ENCODE measurements at places on chromosomes 1 and 21.

DNA sequence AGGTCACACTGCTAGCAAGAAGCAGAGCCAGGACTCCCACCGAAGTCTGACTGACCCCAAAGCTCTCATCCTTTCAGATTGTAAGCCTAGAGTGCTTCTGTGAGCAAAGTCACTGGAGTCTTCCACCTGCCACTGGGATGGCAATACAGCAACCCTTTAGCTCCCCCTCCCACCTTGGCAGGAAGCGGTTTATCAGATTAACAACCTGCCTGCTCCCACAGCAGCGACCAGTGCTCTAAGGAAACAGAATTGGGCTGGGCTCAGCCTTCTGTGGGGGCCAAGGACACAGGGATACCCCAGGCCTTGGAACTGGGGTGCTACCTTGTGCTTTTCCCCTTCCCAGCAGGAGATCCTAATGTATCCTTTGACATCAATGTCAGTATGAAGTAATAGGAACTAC is 76.0 kb downstream of the GFI1 start:
- DNase-seq, result no peak

GRCh38 chr1:24992761-24993211 is 62.7 kb upstream of the RUNX3 start:
- DNase-seq, result no peak

- peak; percentile 26 for DNase-seq
Measured at GRCh38 chr1:150970808-150971582, 3.6 kb downstream of the CERS2 start.

DNA sequence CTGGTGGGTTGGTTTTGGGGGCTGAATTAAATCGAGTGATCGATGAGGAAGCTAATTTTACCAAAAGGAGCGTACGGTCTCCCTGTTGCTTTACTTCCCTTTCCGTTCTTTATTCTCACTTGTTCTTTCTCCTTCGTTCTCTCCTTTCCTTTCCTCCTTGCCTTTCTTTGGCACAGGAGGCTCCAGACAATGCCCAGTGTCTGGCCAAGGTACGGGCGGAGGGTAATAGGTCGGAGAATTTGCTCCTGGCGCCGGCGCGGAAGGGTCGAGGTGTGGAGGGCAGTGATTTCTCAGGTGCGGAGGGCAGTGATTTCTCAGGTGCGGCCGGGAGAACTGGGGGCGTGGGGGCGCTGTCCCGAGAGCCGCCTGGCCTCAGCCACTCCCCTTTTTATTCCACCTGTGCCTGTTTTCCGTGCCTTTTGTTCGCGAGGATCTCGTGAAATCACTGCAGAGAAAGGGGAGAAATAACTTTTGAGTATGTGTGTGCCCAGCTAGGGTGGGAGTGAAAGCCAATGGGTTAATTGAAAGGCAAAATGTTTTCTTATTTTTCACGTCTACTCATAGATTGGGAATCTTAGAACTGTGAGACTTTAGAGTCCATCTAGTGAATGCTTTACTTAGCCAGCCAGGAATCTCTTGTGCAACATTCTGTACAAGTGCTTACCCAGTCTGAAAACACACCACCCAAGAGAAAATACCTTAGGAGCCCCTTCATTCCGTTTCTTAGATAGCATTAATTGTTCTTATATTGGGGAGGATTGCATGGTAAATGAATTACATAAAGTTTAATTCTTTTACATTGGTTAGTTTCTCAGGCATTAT is 1.3 kb downstream of the FNBP1L start:
- peak; percentile 18 for DNase-seq

GRCh38 chr1:10607228-10607627 is 132.5 kb downstream of the PEX14 start:
- DNase-seq, result no peak

DNA sequence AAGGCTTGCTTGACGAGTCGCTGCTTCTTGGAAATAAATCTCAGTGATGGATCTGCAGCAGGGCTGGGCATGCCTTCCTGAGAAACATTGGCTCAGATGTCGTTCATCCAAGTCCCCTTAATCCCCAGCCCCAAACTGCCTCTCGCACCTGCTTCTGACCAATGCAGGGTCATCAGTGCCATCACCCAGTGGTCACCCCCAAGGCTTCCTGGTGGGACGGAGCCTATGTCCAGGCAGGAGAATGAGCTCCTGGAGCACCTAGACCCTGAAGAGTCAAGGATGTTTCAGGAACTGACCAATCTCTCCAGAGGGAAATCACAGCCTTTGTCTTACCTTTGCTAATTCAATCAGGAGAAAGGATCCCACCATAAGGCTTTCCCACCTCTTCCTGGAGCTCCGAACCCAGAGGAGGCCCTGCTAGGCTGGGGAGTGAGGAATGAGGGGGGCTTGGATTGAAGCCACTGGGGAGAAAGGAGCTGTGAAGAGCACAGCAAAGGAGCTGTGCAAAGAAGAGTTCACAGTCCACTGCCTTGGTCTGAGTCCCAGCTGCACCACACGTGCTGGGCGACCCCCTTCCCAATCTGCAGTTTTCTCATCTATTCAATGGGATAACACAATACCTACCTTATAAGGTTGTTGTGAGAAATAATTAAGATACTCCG is 416.1 kb downstream of the NPHP4 start:
- no peak for DNase-seq

DNA sequence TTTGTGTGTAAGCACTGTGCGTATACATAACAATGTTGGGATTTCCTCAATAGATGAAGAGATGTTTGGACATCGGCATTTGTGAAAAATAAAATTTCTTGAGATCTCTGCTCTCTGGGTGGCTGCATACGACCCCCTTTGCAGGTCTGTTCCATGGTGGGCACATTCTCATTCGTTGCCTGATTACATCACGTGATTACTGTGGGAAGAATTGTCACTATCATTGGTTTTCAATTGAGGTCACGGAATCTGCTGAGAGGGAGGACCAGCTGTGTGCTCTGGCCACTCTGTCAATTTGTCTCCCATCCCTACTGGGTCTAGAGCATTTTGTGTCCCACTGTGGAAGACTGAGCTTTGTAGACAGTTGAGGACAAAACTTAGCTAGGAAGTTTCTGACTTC is 81.8 kb downstream of the DISC1 start:
- DNase-seq, result no peak

DNA sequence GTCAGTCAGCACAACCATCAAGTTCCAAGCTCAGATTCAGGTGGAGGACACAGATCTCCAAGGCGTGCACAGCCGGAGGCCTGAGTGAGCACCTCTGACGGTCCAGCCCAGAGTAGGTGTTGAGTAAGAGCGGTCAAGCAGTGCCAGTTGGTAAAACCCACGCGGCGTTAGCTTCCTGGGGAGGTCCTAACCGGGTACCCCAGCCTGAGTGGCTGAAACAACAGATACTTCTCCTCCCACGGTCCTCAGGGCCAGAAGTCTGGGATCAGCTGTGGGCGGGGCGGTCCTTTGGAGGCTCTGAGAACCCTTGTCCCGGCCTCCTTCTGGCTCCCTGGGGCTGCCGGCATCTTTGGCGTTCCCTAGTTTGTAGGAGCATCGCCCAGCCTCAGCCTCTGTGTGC is 94.4 kb downstream of the PRDM16 start:
- no peak for DNase-seq

- no peak for DNase-seq
Measured at GRCh38 chr1:29856340-29857114, 620.2 kb downstream of the PTPRU start.

- DNase-seq, result no peak
Measured at GRCh38 chr1:232138044-232138443, 491.9 kb downstream of the SIPA1L2 start.

- no peak for DNase-seq
Measured at GRCh38 chr1:44568128-44568900, 106.0 kb downstream of the TMEM53 start.

GRCh38 chr1:203558064-203558760 is 64.3 kb downstream of the OPTC start:
- peak; percentile 11 for DNase-seq

GRCh38 chr1:199736646-199737045 is 290.9 kb upstream of the NR5A2 start:
- no peak for DNase-seq

GRCh38 chr1:213884942-213885341 is 102.8 kb upstream of the PROX1 start:
- DNase-seq, result no peak

- DNase-seq, result no peak
Measured at GRCh38 chr1:31814631-31815306, 1.1 kb downstream of the SPOCD1 start.

- DNase-seq, result peak; percentile 70
Measured at GRCh38 chr1:173914366-173914871, 2.7 kb downstream of the SERPINC1 start.

DNA sequence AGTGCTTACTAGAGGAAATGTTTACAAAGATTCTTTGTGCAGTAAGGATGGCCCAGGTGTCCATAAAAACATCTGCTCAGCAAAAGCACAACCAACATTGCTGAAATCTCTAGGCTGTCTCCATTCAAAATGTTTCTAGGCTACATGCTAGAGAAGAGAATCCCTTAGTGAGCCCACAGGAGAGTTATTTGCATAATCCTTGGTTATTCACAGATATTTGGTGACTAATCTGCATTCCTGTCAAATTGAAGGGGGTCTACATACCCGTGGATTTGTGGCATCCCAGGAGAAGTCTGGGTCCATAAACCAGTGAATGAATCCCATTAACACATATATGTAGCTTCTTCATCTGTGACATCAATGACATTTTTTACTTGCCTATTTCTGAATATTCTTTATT is 261.3 kb upstream of the ESRRG start:
- no peak for DNase-seq

- DNase-seq, result no peak
Measured at GRCh38 chr1:98498651-98499050, 162.9 kb upstream of the SNX7 start.

GRCh38 chr1:109874445-109874844 is 36.2 kb upstream of the CSF1 start:
- DNase-seq, result no peak

- no peak for DNase-seq
Measured at GRCh38 chr1:68232289-68233148, at the start of gene WLS. WLS (minus strand) TSS chr1:68232523; CDS start chr1:68232299, 224 bp downstream.

DNA sequence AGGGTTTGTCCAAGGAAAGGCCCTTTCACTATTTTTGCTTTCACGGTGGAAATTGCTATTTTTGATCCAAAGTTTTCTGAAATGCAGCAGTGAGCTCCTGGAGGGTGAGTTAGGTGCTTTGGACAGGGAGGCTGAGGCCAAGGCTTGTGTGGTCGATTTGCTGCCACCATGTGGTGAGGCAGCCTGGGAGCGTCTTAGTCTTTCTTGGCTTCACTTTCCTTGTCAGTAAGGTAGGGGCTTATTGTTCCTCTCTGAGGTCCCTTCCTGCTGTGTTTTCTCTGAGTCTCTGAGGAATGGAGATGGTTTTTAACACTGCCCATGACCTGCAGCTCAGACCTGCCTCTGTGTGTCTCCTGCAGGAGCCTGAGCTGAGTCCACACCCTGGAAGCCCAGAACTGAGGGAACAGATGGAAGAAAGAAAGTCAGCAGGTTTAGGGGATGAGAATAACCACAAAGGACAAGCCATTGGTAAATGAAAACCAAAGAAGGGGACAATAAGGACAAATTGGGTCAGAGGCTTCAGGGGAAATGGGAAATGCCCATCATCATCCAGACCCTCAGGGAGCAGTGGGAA is 20.1 kb upstream of the S100A10 start:
- peak; percentile 52 for DNase-seq

GRCh38 chr1:54547601-54548388 is at the start of gene ACOT11:
ACOT11 (plus strand) TSS chr1:54548228; CDS start chr1:54548310, 82 bp downstream.
- DNase-seq, result peak; percentile 64

GRCh38 chr1:159940006-159940620 is 5.3 kb downstream of the IGSF9 start:
- no peak for DNase-seq

DNA sequence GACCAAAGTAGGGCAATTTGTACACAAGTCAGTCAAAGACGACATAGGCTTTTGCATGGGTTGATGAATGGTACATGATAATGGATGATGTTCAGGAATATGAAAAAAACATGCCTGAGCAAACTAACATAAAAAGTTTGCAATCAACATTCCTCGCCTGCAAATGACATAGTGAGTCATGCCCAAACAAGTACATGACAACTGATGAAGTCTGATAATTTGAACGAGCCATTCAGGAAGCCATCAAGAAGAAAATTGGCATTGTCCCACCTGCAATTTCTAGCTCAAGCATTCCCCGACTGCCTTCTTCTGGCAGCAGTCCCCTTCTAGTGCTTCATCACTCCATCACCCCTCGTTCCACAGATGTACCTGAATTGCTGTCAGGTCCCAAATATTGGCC is 118.4 kb upstream of the NR5A2 start:
- DNase-seq, result no peak

- no peak for DNase-seq
Measured at GRCh38 chr1:86776108-86776507, 71.7 kb downstream of the SH3GLB1 start.

- DNase-seq, result peak; percentile 26
Measured at GRCh38 chr1:1781526-1781903, 3.2 kb upstream of the NADK start.

DNA sequence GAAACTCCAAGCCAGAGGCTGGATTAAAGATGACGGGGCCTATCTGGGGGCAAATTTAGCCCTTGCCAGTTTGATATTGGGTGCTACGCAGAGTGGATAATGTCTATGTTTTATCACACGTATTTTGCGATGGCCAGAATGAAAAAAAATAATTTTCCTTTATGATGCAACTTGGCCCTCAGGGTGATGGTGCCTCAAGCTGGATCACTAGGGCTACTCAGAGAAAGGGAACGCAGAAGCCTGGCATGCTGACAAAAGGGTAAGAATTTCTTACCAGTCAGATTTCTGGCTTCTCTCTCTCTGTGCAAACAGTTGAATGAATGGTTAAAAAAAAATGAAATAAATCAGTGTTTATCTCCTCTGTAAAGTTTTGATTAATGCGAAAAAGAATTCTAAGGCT is 32.6 kb upstream of the NEK2 start:
- DNase-seq, result no peak

GRCh38 chr21:35138665-35139381 is 89.7 kb upstream of the RUNX1 start:
- no peak for DNase-seq

- no peak for DNase-seq
Measured at GRCh38 chr21:30148906-30149305, 17.7 kb downstream of the CLDN17 start.

GRCh38 chr1:214565310-214565709 is 13.9 kb upstream of the PTPN14 start:
- DNase-seq, result no peak

- DNase-seq, result no peak
Measured at GRCh38 chr1:67700220-67700619, 15.2 kb downstream of the GADD45A start.

GRCh38 chr1:46900401-46900800 is 40.9 kb downstream of the CYP4A11 start:
- no peak for DNase-seq

GRCh38 chr1:65596768-65597167 is 176.3 kb downstream of the LEPR start:
- no peak for DNase-seq

- DNase-seq, result no peak
Measured at GRCh38 chr1:89832496-89833127, 11.8 kb downstream of the LRRC8D start.

DNA sequence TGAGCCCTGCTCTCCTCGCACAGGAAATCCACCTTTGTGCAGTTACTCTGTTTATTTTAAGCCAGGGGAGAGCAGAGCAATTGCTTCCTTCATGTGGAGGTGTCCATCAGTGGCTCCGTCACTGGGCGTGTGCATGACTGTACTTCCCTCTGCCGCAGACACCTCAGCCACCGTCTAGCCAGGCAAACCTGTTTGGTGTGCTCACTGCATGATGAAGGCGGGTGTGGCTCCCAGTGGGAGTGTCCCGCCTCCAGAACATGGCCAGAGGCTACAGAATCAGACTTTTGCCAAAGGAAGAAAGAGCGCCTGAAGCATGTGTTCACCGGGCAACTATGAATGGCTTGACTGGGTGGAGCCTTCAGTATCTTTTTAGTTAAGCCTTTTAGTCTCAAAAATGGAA is 26.1 kb upstream of the LAMC2 start:
- no peak for DNase-seq

- no peak for DNase-seq
Measured at GRCh38 chr1:237879195-237879594, 11.5 kb downstream of the ZP4 start.
